GM18507 (cell line): ENCODE measurements at places on chromosomes 2 and 18.

- DNase-seq: no peak
Measured at GRCh38 chr2:27003857-27004256, 28.9 kb upstream of the TMEM214 start.

DNA sequence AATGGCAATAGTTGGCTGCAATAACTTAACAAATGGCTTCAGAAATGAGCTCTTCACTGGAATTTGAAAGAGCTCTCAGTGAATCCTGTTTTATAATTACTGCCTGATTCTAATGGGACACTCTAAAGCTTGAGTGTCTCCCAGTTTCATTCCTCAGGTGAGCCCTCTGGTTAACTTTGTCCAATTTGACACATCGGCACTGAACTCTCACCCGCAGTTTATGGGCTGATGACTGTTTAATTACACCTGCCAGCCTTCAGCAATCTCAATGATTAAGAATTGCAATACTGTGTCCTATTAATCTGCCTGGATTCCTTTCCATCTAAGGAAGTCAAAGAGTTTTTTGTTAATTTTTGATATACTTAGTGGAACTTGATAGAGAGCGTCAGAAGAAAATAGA lies 110.7 kb upstream of the NABP1 start:
- DNase-seq: no peak

GRCh38 chr2:134917888-134918525 lies 615 bp upstream of the CCNT2 start:
- no peak for DNase-seq

GRCh38 chr18:58177896-58178470 lies 134.0 kb downstream of the NEDD4L start:
- no peak for DNase-seq
